Glomerular endothelial cell (primary cell): ENCODE measurements at places on chromosomes 5 and 9. TPM values are rescaled to one million over a fixed set of nuclear protein-coding genes. Genes with fewer than 3 reads are reported as not detected.

Gene ZDHHC11
- 0.24 and 0.70 TPM in 2 replicates for total RNA-seq

Gene KCNV2
- not detected in 2 replicates for total RNA-seq

Gene MEIKIN
- total RNA-seq = not detected in 2 replicates

Gene SNAPC4
- total RNA-seq = 12.7 and 20.6 TPM in 2 replicates

Gene PSMB7
- 264 and 308 TPM in 2 replicates for total RNA-seq

Gene ANXA2R
- 4.1 and 11.2 TPM in 2 replicates for total RNA-seq

Gene ALG2
- total RNA-seq = 43.5 and 45.0 TPM in 2 replicates

Gene GMCL2
- total RNA-seq = not detected in 2 replicates

Gene FLT4
- total RNA-seq = 97.3 and 203 TPM in 2 replicates

Gene RAPGEF6
- total RNA-seq = 7.3 and 12.5 TPM in 2 replicates
